ENCODE measurements at places on chromosomes 13 and 19.

DNA sequence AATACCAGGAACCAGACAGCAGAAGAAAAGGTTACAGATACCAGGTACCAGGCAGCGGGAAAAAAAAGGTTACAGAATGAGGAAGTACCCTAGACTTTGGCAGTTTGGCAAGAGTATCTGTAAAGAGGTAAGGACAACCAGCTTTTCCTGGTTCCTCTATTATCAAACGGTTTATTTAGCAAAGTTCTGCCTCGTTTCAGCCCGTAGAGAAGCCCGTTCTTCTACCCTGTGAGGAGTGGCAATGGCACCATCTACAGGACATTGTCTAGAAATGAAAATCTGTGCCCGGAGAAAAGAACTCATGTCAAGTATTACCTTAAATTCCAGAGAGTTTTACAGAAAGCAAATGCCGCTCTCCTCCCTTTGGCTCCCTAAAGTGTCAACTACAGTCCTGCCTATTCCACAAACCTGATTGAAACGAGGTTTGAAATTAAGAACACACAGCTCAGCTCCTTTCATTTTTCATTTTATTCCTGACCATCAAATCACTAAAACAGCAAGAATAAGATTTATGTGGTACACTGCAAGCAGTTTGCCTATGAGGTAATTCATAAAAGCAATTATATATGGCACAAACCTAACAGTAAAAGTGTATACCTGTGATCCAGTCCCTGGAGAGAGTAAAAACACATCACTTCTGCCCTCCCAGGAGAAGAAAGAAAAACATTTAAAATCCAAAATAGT is 226.3 kb downstream of the SLC7A1 start:
- DNase-seq: no peak

- no peak for DNase-seq
Measured at GRCh38 chr13:59774491-59774971, 389.2 kb downstream of the DIAPH3 start.

DNA sequence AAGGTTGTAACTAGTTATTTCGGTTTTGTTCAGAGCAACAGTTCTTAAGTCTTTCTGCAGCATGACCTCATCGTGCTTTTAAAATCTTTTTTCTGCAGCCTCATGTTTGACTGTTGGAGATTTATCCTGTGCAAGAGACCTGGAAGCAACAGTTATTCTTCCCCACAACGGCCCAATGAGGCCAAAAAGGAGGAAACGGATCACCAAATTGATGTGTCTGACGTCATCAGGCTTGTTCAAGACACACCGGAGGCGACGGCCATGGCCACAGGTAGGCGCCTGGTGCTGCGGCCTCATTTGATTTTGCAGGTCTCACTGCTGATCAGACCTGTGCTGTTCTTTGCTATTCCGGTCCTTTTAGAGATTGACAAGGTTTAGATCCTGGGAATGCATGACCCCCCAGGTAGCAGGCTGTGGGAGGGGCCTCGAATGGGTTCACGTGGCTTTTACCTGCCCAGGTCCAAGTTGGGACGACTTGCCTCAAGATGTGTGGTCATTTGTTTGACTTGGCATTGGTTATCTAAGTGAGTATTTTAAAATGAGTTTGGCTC is 66.8 kb upstream of the MCF2L start:
- DNase-seq: no peak

GRCh38 chr13:110445183-110445582 is 116.3 kb downstream of the RAB20 start:
- DNase-seq: no peak

DNA sequence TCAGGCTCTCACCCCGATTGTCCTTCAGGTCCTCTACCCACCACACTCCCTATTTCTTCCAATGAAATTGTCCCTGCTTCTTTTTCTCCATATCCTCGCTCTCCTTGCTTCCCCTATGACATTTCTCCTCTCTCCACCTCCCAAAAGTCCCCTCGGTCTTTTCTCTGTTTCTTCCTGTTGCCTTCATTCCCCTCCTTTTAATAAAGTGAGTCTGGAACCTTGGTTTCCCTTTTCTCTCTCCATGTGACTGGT is 676 bp upstream of the ZNF574 start:
- no peak for DNase-seq

DNA sequence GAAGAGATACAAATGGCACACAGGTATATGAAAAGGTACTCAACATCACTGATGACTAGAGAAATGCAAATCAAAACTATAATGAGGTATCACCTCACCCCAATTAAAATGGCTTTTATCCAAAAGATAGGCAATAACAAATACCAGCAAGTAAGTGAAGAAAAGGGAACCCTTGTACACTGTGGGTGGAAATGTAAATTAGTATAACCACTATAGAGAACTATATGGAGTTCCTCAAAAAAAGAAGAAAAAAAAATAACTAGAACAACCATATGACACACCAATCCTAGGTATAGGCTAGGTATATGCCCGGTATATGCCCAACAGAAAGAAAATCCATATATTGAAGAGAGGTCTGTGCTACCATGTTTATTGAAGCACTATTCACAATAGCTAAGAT is 150.9 kb downstream of the VWA8 start:
- no peak for DNase-seq

DNA sequence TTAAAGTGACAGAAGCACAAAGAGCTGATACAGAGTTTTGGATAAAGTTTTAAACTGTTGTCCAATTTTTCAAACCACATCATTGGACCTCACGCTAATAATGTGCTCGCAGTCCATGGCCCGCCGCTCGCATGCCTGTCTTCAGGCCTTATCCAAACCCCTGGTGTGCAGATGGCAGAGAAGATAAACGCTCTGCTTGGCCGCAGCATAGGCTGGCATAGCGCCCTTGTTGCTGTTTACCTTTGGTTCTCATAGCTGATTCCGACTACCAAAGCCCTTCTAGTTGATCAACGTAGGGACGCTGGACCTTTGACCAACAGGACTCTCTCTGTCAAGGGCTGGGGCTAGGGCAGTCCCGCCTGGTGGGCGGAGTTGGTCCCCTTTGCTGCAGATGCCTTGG is 23.5 kb upstream of the QTRT1 start:
- DNase-seq: no peak

GRCh38 chr13:27138457-27139093 is 33.0 kb downstream of the USP12 start:
- DNase-seq: no peak

DNA sequence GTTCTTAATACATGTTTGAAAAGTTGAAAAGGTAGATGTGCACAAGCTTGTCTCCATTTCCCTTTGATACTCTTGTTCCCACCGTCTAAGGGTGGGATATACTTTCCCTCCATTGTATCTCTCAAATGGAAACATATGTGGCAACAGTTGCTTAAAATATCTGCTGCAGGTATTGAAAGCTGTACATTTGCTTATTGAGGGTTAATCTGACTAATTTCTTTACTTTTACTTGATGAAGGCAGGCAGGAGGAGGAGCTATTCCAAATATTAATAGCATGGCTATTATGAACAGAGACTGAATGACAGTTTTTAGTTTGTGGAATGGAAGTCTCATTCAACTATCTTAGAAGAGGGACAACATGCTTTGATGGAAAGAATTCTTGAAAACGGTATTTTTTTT is 103.8 kb downstream of the SLC10A2 start:
- DNase-seq: no peak

GRCh38 chr19:1312767-1313694 is 27.4 kb downstream of the EFNA2 start:
- DNase-seq: no peak

DNA sequence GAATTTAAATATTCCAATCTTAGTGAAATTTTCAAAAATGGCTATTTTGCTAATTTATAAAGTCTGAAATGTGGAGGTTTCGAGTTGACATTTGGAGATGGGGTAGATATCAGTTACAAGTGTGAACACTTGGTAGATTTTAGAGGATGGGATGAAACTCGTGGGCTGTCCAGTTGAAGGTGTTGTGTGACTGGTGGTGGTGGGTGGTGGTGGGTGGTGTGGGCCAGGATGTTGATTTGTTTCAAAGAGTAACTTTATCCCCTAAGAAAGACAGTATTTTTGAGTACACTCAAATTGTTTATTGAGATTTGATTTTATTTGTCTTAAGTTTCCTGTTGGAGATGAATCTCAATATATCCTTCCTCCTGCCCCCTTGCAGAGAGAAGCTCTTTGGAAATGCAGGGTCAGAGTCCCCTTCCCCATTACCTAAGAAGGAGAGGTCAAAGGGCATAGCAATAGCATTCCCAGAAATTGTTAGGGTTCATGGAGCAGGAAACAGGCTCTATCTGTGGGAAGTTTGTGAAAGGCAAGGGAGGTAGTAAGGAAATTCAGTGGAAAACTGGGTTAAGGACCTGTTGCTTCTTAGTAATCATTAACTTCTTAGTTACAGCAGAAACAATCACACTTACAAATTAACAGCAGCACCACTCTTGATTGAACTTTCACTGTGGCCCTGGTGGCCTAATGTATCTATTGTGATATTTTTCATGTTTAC is 133.6 kb upstream of the RNF113B start:
- no peak for DNase-seq

DNA sequence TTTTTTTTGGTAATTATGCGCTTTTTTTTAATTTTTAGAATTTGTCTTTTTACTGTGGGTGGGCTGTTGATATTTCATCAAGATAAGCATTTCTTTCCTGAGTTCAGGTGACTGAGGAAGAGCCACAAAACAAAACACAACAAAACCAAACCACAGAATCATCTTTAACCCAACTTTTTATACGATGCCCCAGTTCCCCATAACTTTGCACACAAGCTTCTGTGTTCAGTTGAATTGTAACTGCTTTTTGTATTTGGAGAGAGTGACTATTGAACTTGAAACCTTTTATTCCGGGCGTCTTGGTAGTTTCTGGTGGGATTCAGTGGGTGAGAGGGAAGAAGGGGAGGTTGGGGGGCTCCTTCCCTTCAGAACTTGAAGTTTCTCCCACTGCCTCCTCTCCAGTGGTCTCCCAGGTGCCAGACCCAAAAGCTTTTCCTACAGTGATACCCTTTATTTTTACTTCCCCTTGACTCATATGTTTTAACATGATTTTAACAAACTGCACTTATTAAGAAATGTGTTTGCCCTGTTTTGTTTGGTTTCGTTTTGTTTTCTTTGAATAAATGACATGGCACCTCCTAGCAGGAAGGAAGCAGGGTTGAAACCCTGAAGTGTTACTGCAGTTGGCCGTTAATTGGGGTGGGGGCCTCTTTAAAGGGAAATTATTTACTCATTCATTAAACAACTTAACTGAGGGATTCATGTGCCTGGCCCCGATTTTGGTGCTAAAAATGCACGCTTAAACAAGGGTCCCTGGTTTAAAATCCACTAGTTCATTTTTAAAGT is 2.7 kb upstream of the CCDC97 start:
- DNase-seq: no peak

DNA sequence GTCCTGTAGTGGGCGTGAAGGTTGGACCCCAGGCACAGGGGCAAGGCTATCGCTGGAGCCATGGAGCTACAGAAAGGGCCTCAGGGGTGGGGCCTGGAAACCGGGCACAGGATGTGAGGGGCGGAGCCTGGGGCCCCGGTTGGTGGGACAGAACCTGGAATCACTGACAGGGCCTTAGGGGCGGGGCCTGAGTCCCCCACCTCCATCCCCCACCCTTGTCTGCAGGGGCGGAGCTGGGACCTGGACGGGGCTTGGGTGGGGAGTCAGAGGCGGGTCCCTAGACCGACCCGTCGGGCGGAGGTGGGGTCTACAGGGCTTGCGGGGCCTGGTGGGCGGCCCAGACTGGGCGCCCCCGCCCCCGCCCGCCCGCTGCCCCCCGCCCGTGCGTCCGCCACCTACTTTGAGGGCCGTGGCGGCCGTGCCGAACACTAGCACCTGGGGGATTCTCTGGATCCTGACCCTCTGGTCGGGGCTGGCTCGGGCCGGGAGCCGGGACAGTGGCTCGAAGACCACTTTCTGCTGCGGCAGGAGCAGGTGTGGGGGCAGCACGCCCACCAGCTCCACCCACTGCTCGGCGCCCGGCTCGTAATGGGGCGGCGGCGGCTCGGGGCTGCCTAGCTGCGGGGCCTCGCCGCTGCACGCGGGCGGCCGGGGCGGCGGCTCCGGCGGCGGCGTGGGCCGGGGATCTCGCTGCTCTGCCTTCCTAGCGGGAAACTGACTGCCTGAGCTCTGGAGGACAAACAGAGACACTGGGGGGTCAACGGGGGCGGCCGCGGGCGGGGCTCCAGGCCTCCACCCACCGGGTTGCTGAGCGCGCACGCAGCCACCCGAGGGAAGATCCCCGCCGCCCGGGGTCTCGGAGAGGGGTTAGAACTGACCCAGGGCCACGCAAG is 26.3 kb downstream of the DCAF15 start:
- no peak for DNase-seq

DNA sequence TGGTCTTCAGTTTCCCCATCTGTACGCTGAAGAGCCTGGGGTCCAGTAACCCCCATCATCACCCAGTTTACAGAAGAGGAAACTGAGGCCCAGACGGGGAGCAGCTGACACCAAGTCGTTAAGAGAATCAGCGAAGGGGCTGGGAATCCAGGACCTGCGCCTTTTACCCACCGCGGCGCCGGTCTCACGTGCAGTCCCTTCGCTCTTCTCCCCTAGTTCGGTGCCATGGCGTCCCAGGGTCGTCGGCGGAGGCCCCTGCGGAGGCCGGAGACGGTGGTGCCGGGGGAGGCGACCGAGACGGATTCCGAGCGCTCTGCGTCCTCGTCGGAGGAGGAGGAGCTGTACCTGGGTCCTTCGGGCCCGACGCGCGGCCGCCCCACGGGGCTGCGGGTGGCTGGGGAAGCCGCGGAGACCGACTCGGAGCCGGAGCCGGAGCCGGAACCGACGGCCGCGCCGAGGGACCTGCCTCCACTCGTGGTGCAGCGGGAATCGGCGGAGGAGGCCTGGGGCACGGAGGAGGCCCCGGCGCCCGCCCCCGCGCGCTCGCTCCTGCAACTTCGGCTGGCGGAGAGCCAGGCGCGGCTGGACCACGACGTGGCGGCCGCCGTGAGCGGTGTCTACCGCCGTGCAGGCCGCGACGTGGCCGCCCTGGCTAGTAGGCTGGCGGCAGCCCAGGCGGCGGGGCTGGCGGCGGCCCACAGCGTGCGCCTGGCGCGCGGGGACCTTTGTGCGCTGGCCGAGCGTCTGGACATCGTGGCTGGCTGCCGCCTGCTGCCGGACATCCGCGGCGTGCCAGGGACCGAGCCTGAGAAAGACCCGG is 698 bp downstream of the BLOC1S3 start:
- DNase-seq: peak; percentile 25

DNA sequence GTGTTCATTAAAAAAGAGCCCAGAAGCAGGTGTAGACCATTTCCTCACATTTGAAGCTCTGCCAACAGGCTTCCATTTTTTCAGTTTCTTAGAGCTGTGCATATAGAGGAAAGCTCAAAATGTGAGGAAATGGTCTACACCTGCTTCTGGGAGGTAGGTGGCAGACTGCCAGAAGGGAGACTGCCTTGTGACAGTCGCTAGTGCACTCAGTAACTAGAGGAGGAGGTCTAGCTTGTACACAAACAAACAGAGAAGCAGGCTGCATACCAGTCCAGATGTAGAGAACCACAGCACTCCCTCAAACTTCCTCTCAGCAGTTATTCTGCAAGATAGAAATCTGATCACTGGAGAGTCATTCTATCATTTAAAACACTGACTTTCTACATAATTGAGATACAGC is 800.2 kb downstream of the EFNB2 start:
- no peak for DNase-seq

GRCh38 chr13:106083620-106084350 is 451.7 kb downstream of the EFNB2 start:
- no peak for DNase-seq

GRCh38 chr13:27263438-27263837 is 7.2 kb upstream of the RASL11A start:
- no peak for DNase-seq

GRCh38 chr13:93279982-93280381 is 53.4 kb downstream of the GPC6 start:
- no peak for DNase-seq

GRCh38 chr13:73096638-73097037 is 37.8 kb downstream of the KLF5 start:
- no peak for DNase-seq

Data from T-helper 1 cell (primary cell).